EL (cell line): ENCODE measurements at places on chromosomes 12 and 14.

DNA sequence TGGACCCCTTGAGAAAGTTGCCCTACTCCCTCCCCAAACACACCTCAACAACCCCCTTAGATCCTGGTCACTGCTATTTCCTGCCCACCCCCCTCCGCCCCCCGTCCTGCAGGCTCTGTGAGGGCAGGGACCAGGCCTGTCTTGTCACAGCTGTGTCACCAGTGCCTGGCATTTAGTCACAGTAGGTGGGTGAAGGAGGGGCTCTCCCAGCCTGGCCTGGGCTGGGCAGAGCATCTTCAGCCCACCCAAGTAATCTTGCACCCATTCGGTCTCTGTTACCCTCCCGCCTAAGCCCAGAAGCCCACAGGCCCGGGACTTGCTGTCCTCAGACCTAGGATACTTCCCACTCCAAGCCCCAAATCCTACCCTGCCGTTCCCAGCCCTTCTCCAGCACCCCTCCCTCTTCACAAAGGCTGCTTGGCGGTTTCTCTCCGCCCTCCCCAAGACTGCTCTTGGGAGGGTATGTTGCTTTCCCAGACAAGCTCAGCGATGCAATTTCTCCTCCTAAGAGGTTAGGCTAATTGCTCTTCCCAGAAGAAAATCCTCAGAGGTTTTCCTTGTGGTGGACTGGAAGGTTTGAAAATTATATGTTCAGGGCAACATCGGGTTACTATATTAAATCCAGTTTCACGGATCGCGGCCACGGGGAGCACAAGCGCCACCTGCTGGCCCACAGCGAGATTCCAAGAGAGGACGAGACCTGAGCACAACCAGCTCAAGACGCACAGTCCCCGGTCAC lies 50.8 kb upstream of the ZFP36L1 start:
- DNase-seq = peak; percentile 69

DNA sequence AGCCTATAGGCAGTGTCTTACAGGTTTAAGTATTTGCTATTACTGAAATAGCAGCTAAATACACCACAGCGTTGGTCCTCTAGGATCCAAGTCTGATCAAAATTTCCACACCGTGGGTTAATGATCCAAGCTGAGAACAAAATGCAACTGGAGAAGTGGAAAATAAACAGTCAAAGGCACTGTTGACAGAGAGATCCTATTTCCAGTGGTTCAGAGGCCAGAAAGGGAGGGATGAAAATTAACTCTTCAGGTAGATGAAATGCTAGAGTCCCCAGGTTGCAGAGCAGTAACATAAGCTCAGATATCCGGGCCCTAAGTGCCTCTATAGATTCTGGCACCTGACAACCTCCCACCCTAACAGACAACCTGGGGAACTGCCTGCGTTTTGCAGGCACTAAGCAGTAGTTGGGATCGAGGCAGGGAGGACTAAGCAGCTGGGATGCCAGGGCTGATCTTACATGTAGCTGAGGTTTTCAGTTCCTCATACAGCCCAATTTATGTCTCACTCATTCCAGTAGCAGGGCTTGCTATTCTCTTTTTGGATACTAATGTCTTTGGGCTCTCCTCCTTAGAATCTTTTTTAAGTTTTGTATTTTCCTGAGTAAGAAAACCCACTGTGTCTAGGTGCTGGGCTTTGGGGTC lies 42.7 kb upstream of the CRACR2A start:
- no peak for DNase-seq

DNA sequence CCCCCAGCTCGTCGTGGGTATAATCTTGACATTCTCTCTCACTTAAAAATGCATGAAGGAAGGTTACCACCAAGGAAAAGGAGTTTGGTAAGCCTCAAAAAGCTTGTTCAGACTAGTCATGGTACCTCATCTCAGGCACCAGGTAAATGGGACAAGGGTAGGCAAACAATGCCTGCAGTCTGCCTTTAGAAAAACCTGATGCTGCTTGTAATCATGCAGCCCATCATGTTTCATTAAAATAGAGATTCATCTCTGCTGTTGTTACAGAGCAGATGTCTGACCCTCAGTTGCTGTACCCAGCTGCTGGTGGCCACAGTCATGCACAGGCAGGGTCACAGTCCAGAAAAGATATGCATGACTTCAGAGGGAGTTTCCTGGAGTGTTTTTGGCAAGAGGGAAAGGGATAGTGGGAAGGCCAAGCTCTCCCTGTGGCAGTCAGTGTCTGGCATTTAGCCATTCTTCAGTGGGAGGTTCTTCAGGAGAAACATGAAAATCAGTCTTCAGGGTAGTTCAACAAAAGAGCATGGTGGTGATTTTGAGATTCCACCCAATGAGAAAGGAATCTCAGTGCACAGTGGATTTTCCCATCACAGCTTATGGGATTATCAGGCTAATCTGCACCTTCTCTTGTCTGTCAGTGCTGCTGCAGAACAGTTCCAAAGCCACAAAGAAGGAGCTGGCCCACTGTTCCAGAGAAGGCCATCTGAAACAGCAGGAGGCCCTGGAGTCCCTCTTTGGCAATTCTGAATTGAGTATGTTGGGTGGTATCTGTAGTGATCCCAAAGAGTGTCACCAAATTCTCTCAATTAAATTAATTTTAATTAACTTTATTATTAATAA lies 202.7 kb upstream of the FRMD6 start:
- DNase-seq = peak; percentile 97

- DNase-seq = no peak
Observed at GRCh38 chr12:105761075-105761474, 377.7 kb downstream of the NUAK1 start.

- DNase-seq = no peak
Observed at GRCh38 chr14:54121466-54122027, 164.9 kb upstream of the BMP4 start.

DNA sequence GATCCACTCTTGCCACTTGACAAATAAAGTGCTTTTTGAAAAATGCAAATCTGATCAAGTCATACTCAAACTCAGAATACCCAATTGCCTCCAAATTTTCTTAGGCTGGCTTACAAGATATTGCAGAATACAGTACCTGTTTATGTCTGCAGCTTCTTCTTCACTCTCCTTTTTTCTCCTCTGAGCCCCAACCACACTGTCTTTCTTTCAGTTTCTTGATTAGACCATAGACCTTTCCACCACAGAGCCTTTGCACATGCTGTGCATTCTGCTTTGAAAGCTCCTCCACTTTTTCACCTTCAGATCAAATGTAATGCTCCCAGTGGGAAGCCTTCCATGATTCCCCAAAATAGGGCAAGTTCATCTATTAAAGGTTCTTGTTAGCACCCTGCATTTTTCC lies 13.9 kb upstream of the GYS2 start:
- no peak for DNase-seq

DNA sequence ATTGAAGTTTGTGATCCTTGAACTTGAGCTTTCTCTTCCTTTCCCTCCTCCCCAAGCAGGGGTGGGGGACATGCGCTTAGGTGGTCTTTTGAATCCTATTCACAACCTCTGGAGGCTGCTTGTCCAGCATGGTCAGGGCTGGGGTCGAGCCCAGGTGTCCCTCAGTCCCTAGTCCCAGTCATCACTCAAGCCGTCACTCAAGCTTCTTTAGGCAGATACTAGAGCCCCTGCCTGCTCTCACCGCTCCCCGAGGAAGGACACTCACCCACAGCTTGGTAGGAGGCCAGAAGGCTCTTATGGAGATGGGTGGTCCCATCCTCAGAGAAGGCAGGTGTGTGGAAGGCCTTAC lies 532 bp upstream of the C1RL start:
- DNase-seq = no peak
